ENCODE measurements at places on chromosomes 1 and 21.

DNA sequence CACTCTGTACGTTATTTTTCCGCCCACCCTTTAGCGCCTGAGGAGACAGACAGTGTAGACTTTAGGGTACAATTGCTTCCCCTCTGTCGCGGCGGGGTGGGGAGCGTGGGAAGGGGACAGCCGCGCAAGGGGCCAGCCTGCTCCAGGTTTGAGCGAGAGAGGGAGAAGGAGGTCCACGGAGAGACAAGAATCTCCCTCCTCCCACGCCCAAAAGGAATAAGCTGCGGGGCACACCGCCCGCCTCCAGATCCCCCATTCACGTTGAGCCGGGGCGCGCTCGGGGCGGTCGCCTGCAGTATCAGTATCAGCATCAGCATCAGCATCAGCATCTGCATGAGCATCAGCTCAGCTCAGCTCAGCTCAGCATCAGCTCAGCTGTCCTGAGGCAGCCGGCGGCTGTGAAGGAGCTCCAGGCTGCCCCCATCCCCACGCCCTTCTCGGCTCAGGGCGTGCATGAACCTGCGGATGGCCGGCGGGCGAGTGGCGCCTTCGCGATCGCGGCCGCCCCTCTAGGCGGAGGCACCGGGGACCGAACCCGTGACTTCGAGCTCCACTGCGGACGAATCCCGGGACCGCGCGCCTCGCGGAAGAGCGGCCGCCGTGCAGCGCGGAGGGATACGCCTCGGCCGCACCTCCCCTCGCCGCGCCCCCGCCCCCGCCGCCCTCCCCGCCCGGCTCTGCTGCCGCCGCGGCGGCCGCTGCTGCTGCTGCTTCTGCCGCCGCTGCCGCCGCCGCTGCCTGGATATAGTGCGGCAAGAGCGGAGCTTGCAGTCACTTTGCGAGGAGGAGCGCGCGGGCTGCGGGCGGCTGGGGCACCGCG lies at the start of gene NCAM2:
Gene NCAM2 (plus strand): TSS at position 774 of the 820 bp plus-strand sequence.
- DNase-seq, result peak; percentile 16

- DNase-seq, result no peak
Measured at GRCh38 chr1:26970810-26971209, 10.5 kb upstream of the KDF1 start.

GRCh38 chr1:196650403-196650802 lies 1.4 kb upstream of the CFH start:
- no peak for DNase-seq

GRCh38 chr1:155680531-155680930 lies 8.0 kb downstream of the YY1AP1 start:
- no peak for DNase-seq

- no peak for DNase-seq
Measured at GRCh38 chr1:234839663-234840062, 229.7 kb upstream of the IRF2BP2 start.

- no peak for DNase-seq
Measured at GRCh38 chr1:85656948-85657347, 51.3 kb downstream of the ZNHIT6 start.

DNA sequence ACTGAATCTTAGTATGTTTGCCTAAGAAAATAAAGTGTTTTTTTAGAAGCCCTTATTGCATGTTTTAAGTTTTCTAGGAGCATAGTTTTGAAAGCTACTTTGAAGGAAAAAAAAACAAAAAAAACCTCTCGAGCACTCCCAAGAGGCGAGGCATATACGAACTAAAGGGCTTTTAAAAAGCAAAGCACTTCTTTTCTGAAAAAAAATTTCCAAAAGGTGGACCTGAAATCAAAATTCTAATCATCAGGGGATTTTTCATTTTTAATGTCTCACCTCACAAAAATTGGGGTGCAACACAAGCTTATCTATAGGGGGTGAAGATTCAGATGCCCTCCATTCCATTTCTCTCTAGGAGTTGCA lies 594 bp downstream of the GLMN start:
- DNase-seq, result no peak

- no peak for DNase-seq
Measured at GRCh38 chr1:59072583-59072947, 224.3 kb upstream of the FGGY start.

DNA sequence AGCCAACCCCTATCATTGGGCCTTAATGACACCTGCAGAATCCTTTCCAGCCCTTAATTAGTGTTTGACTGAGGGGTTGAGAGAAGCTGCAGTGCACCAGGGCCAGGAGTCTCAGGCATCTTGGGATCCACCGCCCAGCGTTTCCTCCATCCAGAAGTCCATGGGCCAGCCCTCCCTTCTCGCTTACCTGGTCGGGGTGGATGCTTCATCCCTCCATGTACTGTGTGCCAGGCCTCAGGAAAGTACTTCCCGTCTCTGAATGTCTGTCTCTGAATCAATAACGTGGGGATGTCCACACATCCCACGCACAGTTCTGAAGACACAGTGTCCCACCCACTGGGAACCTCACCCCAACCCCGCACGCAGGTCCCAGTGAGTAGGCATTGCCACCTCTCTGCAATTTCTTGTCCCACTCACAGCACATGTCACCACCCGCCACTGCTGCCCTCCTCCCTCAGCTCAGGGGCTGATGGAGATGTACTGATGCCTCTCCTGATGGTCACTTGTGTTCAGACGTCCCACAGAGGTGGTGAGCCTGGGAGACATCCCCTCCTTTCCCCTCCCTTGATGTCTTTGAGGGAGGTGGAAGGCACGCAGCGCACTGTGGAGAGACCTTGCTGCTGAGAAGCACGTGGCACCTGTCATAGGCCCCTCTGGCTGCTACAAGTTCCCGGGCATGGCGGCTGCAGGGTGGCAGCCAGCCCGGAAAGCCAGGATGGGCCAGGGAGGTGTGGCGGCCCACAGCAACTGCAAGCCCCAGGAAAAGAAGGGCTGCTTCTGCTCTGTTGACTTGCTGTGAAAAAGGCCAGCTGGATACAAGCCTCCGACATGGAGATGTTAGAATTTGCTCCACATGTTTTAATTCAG lies 29.4 kb upstream of the PRSS38 start:
- DNase-seq, result no peak

- DNase-seq, result no peak
Measured at GRCh38 chr1:184253921-184254320, 132.9 kb upstream of the C1orf21 start.

- peak; percentile 36 for DNase-seq
Measured at GRCh38 chr1:207404849-207405525, 49.1 kb upstream of the CR2 start.

- no peak for DNase-seq
Measured at GRCh38 chr21:21114461-21114860, 116.3 kb downstream of the NCAM2 start.

DNA sequence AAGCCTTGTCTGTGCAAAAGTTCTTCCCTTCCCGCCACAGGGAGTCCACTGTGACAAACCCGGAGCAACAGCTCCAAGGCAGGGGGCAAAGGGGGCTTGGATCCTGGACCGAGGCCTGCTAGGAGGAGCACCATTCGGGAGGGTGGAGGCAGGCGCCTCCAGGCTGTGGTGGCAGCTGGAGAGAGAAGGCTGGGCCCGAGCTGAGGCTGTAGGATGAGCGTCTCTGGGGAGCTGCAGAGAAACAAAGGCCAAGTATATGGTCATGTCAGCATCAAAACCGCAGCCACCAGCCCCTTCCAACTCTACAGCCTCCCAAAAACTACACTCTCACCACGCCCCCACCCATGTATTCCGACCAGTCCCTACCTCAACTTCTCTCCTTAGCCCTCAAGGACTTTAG lies 579 bp downstream of the SH3BP5L start:
- DNase-seq, result no peak

- DNase-seq, result no peak
Measured at GRCh38 chr1:21338573-21339355, 48.5 kb upstream of the ECE1 start.

DNA sequence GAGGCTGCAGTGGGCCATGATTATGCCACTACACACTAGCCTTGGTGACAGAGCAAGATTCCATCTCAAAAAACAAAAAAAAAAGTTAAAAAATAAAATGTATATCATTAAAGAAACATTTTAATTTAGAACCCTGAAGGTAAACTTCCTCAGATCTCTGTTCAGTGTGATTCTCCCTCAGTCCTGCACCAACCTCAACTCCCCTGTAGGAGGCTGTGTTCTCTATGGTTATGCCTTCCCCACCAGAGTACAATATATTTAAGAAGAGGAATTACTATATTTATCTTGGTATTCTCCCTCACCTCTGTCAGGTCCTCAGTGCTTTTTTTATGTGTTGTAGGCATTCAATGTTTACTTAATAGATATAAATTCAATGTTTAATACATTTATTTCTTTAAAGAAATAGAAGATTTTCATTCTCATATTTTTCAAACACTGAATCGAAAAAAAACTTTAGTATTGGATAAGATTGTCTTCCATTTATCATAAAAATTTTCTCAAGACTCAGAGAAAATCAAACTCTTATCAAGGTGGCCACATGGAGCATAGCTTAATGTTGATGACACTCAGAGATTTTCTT lies 4.8 kb upstream of the LRRC8B start:
- DNase-seq, result no peak

DNA sequence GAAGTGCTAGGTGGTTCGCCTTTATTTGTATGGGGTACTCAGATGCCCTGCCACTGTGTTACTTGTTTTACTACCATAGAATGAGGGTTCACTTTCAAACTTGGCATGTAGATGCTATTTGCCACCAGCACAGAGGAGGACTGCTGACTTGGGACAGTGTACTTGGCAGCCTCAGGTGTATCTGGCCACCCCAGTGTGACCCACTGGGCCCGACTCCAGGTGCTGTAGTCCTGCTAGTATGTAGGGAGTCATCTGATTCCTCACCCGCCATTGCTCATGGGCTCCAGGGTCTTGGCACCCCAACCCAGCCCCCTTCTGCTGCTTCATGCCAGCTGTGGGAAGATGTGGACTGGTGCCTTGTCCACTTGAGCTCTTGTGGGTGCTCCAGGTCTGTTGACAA lies 40.0 kb downstream of the ZNF678 start:
- no peak for DNase-seq

DNA sequence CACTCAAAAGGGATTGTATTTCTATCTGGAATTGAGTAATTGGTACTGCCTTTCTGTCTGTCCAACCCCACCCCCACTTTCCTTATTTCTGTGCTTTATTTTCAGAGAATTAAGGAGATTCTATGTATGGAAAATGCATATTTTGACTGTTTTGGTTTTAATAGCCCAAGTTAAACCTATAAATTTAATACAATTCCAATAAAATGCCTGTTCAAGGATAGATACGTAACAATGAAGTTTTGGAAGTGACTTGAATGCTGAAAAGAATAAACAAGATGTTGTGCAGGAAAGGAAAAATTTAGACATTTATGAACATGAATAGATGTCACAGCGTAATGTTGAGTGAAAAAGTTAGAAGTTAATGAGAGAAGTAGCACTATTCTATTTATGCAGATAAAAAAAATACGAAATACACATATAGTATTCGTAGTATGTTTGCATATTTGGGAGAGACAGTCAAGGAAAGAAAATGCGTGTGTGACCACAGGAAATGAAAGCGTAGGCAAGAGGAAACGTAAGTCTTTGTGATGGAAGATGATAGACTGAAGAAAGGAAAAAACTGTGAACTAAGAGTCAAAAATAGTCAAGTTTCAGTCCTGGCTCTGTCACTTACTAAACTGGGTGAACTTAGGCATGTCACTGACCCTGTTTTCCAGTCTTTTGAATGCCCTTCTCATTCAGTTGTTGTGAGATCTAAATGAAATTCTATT lies 62.1 kb downstream of the MEF2D start:
- no peak for DNase-seq

DNA sequence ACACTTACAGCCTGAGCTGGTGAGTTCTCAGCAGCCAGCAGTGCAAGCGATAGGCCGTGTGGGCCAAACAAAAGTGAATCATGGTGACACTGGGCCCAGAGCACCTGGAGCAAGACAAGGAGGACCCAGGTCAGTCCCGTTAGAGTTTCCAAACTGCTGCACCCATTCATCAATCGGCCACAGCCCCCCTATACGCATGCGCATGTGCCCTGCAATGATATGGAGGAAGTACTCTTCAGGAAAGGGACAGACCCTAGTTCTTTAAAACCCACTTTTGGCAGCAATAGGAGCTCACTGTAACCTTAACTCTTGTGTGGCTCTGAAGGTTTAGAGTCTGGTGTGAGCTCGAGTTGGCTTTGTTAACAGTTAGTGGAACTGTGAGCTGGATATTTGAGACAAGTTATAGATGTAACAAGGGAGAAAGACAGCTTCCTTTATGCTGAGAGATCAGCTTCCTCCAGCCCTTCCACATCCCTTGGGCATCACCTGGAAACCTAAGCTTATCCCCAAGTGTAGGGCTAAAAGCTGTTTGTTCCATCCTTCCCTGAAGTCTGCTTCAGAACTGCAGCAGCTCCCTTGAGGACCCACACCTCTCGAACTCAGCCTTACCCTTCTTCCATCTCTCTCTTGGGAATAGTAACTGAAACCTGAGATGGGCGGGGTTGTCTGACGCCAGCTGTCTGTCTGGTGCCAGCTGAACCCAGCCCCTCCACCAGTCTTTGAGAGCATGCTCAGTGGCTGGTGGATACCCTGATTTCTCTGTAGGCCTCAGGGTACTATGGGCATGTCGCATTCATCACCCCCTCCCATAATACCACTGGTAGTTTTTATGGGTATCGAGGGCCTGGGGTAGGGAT lies 17.7 kb downstream of the NMNAT1 start:
- no peak for DNase-seq

GRCh38 chr1:109249654-109250401 lies 489 bp downstream of the CELSR2 start:
- no peak for DNase-seq

DNA sequence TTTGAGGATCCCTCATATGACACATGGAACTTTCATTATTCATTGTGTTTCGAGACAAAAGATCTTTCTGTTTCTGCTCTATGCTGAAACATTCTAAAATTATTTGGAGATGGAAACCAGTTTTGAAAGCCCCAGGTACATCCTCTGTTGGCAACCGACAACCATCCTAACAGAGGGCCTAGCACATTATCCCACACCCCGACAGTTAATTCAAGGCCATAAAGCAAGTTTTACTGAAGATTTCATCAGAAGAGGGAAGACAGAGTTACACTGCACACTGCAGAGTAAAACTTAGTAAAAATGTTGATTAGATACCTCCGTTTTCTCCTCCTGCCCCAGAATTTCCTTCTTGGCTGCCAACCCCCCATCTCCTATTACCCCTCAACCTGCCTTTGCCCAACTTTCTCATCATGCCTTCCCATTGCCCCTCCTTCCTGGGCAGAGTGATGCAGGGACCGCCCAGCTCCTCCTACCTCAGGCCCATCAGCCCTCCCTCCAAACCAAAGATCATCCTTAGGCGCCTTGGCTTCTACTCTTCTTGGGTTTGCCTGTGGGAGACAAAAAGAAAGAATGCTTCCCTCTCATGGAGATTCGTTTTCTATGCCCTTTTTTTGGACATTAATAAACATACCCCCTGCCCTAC lies 52.9 kb upstream of the CITED4 start:
- DNase-seq, result no peak

- no peak for DNase-seq
Measured at GRCh38 chr1:157512036-157512969, 40.0 kb downstream of the FCRL5 start.

DNA sequence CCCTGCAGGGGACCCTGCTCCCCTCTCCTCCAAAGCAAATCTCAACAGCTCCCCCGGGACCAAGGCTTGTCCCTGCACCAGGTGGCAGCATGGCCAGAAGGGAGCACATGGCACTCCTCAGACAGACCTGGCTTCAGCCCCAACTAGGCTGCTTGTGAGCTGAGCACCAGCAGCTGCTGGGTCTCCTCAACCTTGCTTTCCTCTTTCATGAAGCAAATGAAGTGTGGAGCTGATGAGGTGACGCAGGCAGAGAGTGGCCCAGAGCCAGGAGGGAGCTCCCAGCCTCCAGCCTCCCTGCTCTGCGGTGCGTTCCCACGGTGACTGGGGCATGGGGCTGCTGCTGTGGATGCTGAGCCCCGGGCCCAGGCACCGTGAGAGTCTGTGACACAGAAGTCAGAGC lies 34.0 kb downstream of the MEGF6 start:
- no peak for DNase-seq

- DNase-seq, result no peak
Measured at GRCh38 chr1:41305576-41306363, 55.5 kb upstream of the FOXO6 start.

All from epithelial cell of prostate (primary cell).